ENCODE measurements at places on chromosomes 5 and 9.

GRCh38 chr5:87069974-87070608 is 197.6 kb upstream of the RASA1 start:
- DNase-seq: no peak

DNA sequence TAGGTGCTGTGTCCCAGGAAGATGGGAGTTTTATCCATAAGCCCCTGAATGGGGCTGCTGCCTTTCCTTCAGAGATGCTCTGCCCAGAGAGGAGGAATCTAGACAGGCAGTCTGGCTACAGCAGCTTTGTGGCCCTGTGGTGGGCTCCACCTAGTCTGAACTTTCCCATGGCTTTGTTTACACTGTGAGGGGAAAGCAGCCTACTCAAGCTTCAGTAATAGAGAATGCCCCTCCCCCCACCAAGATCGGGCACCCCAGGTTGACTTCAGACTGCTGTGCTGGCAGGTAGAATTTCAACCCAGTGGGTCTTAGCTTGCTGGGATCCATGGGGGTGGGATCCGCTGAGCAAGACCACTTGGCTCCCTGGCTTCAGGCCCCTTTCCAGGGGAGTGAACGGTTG is 100.9 kb upstream of the DPYSL3 start:
- DNase-seq: no peak

- DNase-seq: no peak
These were observed 678 bp downstream of the SLC2A6 start for GRCh38 chr9:133477992-133478850.

DNA sequence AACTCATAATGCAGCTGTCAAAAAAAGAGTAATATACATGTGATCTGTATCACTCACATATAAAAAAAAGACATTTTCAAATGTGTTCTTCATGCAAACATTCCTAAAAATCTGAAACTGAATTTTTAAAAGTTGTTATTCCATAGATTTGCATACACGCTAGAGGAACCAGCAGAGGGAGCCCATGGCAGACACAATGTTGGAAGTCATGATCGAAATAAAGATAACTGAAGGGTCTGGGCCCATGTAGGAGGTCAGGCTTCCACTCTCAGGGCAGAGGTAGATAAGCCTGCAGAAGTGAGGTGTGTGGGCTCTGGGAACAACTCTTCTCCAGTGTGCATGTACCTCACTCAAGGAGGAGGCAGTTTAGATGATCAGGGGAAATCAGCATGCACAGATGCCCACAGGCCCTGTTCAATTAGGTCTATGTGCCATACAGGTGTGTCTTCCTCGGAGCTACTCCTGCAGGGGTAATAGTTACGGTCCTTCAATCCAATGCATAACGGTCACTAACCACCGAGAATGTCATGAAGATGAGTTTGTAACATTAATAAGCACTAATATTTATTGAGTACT is 208.6 kb downstream of the EPB41L4A start:
- no peak for DNase-seq

DNA sequence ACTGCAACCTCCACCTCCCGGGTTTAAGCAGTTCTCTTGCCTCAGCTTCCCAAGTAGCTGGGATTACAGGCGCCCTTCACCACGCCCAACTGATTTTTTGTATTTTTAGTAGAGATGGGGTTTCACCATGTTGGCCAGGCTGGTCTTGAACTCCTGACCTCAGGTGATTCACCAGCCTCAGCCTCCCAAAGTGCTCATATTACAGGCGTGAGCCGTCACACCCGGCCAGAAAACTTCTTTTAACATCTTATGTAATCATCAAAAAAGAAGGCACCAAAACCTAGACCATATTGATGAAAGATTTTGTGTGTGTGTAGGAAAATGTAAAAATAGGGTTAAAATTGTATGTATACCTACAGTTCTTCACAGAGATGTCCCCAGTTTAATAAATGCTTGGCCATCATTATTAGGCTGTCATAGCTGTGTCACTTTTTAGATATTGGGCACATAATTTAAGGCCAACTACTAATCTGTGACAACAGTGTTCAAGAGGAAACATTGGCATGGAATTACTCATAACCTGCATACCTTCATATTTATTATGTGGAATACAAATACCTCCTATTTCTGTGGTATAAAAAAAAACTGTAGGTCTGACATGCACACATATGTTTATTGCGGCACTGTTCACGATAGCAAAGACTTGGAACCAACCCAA is 44.4 kb downstream of the RAD50 start:
- DNase-seq: no peak

All from T1000 (cell line).